ENCODE measurements at places on chromosomes 11 and 22.

- no peak for DNase-seq
These were observed 137.1 kb downstream of the CSNK2A3 start for GRCh38 chr11:11215944-11216343.

DNA sequence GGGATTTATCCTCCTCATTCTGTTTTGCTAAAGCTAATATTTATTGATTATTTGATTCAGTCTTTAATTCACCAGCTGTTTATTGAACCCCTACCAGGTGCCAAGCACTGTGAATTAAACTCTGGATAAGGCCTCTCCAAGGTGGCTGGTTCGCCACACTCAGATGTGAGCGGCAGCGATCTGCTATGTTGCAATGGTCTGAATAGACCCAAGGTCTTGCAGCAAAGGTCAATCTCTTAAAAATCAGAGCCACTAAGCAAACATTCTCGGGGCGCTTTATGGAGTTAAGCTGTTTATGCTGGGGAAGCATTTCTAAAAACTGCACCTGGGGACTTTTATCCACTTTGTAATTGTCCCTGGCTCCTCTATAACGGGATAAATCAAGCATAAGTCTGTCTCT lies 10.5 kb upstream of the TSPAN18 start:
- DNase-seq = no peak

- DNase-seq = no peak
These were observed 5.9 kb downstream of the SYVN1 start for GRCh38 chr11:65128182-65129145.

GRCh38 chr11:65541093-65541982 lies 16.5 kb downstream of the SCYL1 start:
- no peak for DNase-seq

DNA sequence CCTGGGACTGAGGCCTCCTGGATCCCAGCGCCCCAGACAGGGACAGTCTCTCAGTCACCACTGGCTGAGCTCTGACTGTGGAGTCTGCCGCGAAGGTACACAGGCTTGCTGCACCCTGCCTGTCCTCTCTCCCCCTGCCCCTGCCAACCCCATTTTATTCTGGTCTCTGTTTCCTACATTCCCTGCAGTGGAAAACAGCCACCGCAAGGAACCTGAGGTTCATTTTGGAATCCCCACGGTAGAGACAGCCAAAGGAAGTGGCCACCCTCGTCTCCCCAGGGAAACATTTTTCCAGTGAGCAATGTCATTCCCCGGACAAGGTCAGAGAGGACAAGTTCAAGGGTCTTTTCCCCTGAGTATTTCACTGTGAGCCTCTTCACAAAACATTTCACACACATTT lies 56.6 kb downstream of the FBXO7 start:
- DNase-seq = peak; percentile 18

DNA sequence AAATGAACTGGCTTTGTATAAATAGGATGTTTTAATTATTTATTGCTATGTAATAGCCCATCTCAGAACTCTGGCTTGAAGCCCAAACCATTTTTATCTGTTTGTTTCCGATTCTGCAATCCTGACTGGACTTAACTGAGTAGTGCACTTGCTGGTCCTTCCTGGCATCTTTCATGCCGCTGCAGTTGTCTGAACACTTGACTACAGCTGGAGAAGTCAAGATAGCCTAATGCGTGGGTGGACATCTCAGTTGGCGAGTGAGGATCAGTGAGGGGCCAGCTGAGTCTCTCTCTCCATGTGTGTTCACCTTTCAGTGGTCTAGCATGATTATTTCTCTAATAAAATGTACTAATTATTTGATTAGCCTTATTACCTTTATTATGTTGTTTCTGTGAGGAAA lies 105.8 kb downstream of the PRMT3 start:
- no peak for DNase-seq

DNA sequence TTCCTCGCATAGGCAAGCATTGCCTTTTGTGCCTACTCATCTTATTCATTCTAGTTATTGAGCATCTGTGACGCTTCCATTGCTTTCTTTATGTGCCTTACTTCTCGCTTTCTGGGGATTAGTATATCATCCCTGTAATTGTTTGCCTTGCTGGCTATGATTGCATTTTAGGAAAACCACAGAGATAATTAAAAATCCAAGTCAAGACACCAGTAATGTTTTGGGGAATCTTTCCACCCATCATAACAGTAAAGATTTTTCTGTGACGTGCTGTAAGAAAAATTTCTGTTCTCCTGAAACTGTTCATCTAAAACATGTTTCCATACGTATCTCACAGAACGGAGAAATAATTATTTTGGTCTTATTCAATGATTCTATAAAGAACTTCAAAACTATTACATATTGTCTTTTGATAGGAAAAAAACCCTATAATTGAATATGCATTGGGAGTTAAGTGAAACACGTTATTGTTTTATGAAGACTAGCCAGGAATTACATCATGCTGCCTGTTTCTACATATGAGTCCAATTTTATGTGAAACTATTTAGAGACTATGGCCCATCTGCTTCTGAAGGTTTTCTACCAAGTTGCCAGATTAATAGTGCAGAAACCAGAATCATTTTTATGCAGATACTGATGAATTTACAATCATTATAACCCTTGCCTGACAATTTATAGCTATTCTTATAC lies 133.7 kb upstream of the FIBIN start:
- DNase-seq = no peak

DNA sequence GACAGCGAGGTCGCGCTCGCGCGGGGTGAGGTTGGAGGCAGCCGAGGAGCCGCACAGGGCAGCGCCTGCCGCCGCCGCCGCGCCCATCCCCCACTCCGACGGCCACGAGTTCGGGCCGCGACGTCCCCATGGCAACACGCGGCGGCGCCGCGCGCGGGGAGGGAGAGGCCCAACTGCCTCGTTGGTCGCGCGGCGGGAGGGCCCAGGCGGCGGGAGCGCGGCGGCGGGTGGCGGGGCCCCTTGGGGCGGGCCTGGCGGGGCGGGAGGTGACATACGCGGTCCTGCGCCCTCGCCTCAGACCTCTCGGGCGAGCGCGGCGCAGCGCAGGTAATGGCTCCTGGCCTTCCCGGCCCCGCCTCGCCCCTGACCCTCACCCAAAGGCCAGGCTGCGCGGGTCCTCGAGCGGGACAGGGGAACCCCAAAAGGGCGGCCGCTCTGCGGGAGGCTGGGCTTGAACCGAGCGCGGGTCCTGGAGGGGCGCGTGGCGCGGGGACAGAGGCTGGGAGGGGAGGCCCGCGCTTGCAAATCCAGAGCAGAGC lies at the start of gene DEUP1:
DEUP1 (plus strand) TSS at position 297 of the 539 bp plus-strand sequence. CDS start 1,518 bp downstream, outside the sequence.
- DNase-seq = peak; percentile 58

DNA sequence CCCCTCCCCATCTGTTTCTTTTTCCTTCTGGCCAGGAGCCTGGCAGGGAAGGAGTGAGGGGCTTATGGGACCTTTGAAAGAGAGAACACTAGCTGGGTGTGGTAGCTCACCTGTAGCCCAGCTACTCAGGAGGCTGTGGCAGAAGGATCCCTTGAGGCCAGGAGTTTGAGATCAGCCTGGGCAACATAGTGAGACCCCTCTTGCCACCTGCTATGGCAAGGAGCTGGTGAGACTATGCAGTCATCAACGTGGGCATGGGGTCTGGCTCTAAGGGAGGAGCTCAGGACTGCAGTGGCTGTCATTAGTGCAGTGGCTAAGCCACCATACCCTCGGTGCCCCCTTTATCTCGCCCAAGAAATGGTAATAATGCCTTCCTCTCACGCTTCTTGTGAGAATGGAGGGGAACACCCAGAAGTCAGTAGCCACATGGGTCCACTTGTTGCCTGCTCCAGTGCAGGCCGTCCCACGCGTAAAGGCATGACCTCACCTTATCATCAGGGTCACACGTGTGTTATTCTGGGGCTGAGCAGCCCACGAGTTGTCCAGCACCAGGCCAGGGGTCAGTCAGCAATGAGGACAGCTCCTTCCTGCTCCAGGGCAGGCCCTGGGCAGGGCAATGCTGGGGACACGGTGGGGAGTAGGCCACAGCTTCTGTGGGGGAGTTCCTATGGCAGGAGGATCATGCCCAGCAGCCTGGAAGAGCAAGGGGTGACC lies 27.7 kb upstream of the TEF start:
- DNase-seq = no peak

DNA sequence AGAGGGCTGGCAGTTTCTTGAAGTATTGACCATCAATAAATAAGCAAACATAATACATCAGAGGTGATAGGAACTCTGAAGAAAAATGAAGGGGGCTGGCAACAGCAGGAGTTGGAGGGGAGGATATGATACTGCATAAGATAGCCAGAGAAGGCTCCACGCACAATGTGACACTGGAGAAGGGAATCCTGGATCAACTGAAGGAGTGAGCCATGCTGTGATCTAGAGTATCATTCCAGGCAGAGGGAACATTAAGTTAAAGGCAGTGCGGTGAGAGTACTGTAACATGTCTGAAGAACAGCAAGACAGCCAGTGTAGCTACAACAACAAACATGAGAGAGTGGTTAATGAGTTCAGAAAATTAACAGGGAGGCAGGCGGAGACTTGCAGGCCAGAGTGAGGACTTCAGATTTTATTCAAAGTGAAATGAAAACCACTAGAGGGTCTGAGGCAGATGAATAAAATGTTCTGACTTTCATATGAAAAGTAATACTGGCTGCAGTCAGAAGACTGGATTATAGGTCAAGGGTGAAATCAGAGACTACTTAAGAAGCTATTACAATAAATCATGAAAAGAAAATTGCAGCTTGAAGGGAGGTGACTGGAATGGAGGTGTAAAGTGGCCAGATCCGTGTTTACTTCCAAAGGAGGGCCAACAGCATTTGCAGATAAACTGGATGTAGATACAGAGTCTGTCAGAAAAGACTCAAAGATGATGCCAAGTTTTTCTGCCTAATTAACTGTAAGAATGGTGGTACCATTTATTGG lies 49.4 kb downstream of the RRAS2 start:
- no peak for DNase-seq

DNA sequence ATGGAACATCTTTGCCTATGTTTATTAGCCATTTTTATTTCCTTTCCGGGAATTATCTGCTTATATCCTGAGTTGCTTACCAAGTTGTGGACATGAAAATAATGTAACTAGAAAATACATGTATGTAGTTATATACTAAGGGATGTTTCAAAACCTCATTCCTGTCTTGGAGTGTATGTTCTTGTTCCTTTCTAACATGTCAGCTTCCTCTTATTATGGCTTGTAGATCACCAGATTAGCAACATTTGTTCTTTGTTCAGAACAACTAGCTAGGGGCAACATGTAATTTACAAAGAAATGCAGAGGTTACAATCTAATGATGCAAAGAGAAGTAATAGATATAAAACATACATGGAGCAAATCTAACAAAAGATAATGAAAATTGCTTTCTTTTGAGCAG lies 13.1 kb upstream of the TMEM123 start:
- DNase-seq = no peak
